ENCODE measurements at places on chromosomes 4 and X.

GRCh38 chrX:150544835-150545770 is 23.3 kb upstream of the MTM1 start:
- DNase-seq: peak; percentile 20

GRCh38 chr4:139972305-139972704 is 181.7 kb downstream of the MAML3 start:
- DNase-seq: no peak

DNA sequence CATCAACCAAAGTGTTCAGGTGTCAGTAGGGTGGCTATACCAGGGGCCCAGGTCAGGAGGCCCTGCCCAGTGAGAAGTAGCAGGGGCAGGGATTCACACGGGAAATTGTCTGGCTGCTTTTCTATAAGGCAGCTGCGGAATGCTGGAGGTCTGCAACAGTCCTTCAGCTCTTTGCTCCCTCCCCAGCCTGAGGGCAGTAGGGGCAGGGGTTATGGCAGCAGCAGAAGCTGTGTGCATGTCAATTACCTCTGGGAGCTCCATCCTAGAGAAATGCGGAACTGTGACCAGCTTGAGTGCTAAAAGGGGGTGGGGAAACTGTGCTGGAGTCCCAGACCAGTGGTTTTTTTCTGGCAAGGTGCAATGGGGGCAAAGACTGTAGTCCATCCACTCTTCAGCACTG is 810.4 kb downstream of the PCDH7 start:
- no peak for DNase-seq

DNA sequence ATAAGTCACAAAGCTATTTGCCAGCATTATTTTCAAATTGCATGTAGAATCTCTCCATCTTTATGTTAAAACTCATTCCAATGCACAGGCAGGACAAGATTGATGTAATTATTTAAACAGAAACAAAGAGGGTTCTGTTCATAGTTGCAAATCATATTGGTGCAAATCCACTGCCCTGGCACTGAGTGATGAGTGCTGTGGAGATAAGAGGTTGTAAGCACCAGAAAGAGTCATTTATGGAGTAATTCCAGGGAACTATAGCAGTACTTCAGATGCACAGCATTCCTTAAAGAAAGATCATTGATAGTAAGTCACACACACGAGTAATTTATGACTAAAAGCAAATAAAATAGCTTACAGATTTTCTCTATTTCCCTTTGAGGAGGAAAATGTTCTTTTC is 337.7 kb upstream of the CTSO start:
- DNase-seq: no peak

DNA sequence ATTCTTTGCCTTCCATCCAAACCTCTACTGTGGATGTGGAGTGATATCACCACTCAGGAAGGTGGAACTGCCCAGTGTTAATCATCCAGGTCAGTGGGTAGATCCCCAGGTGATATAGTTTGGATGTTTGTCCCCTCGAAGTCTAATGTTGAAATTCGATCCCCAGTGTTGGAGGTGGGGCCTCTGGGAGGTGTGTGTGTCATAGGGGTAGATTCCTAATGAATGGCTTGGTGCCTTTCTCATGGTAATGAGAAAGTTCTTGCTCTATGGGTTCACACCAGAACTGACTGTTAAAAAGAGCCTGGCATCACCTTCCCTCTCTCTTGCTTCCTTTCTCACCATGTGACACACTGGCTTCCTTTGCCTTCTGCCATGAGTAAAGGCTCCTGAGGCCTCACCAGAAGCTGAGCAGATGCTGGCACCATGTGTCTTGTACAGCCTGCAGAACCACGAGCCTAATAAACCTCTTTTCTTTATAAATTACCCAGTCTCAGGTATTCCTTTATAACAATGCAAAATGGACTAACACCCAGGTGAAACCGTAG is 6.8 kb upstream of the SOWAHB start:
- DNase-seq: no peak

GRCh38 chr4:10535912-10536311 is 78.7 kb upstream of the ZNF518B start:
- no peak for DNase-seq

DNA sequence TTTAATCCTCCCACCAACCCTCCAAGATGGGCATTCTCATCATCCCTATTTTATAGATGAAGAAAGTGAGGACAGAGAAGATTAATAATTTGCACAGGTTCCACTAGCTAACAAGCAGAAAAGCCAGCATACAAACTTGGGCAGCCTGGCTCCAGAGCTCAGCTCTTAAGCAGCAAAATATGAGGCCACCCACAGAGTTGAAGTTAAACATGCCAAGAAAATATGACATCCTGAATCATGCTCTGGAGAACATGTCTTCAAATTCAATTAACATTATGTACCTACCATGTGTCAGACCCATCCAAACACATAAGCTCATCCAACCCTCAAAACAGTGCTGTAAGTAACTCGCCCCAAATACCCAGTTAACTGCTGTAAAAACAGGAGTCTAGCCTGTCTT is 33.9 kb downstream of the USP46 start:
- no peak for DNase-seq

DNA sequence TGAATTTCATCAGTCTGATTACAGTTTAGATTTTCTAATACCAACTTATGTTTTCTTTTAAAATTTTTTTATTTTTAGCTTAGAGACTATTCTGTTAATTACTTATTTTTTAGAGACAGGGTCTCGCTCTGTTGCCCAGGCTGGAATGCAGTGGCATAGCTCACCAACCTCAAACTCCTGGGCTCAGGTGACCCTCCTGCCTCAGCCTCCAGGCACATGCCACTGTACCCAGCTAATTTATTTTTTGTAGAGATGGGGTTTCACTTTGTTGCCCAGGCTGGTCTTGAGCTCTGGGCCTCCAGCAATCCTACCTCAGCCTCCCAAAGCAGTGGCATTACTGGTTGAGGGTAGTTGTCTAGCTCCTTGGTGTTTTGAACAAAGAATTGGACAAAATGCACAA is 102.0 kb downstream of the KLHL8 start:
- DNase-seq: no peak

GRCh38 chr4:53963336-53963735 is 101.1 kb downstream of the CHIC2 start:
- DNase-seq: no peak

GRCh38 chrX:45172890-45173289 is 27.8 kb downstream of the DIPK2B start:
- DNase-seq: no peak

- DNase-seq: no peak
Observed at GRCh38 chr4:7430368-7430964, 4.3 kb downstream of the PSAPL1 start.

GRCh38 chr4:148961526-148961925 is 519.3 kb upstream of the NR3C2 start:
- DNase-seq: no peak

GRCh38 chr4:24736066-24736465 is 59.3 kb upstream of the SOD3 start:
- no peak for DNase-seq

DNA sequence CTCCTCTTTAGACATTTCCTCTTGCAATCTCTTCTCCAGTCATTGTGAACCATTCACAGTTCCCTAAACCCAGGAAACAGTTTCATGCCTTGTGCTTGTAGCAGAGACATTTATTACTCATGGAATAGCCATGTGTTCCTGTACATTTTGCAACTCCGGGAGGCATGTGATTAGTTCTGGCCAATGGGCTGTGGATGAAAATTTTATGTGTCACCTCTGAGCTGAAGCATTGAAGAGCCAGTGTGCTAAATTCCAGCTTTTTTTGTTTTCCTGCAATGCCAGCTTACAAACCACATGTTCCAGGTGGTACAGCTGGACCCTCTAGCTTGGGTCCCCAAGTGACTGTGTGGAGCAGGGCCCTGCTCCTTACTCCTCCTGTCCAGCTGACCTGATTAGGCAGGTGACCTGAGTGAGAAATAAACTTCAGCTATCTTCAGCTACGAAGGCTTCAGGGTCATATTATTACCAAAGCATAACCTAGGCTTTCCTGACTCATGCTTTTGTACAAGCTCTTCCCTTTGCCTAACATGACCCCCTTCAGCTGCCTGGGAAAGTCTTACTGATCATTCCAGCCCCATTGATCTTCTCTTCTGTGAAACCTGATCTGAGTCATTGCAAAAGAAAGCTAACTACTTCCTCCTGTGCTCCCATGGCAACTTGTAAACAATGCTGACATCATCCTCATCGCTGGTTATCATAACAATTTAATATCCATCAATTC is 200.4 kb downstream of the PTTG2 start:
- DNase-seq: no peak

GRCh38 chr4:3074846-3075651 is 568 bp downstream of the HTT start:
- DNase-seq: peak; percentile 85

DNA sequence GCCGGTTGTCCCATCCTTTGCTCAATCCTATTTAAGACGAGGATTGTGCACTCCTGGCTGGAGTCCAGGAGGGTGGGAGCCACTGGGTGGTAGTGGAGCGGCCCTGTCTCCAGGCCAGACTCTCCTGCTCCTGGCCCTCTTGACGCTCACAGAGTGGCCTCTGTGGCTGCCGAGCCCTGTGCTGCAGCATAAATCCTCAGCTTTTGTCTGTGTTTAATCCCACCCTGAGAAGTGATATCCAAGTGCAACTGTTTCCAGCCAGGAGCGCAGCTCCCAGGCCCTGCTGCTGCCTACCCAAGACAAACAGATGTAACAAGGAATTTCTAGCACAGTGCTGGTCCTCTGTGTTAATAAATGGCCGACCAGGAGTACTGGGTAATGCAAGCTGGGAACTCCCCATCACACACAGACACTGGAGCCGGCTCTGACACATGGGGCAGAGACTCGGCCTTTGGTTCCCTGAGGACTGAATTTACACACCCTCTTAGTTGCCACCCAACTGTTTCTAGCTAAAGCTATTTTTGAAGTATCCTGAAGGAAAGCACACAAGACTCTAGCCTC is 85.3 kb downstream of the GATB start:
- no peak for DNase-seq

DNA sequence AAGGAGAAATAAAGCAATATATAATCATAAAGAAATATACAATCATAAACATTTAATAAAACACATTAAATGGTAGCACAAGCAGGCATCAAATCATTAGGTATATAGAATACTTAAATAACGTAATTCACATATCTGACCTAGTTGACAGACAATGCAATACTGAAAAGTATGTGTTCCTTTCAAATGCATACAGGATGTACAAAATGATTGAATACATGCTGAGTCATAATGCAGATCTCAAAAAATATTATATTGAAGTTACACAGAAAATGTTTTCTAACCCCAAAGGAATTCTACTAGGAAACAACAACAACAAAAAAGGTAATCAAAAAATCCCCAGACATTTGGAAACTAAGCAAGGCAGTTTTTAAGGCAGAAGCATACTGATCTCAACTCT is 1072.0 kb upstream of the INTU start:
- DNase-seq: no peak

DNA sequence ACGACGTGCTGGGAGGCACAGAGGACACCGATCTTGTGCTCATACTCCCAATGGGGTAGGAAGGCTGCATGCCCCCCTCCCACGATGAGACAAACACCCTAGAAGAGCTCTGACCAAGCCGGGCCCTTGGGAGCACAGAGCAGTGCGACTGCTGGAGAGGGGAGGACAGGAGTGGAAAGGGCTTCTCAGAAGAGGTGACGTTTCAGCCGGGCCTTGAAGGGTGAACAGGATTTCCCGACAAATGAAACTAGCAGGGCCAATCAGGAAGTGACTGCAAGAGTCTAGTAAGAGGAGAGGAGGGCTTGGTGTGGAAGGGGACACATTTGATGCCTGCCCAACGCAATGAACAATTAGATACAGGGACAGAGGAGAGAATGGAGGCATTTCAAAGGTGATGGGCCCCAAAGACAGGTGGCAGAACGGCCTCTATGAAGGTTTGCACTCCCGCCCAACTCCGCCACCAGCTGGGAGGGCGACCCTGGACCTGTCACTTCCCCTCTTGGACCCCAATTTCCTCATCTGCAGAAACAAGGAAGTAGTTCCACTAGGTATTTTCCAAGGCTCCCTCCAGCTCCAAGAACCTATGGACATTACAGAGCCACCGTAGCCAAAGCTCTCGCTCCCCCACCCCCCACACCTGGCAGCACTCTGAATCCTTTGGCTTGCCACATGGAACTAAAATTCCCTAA is 3.9 kb downstream of the HCFC1 start:
- DNase-seq: no peak

GRCh38 chr4:171919314-171919713 is 106.1 kb downstream of the GALNTL6 start:
- no peak for DNase-seq

DNA sequence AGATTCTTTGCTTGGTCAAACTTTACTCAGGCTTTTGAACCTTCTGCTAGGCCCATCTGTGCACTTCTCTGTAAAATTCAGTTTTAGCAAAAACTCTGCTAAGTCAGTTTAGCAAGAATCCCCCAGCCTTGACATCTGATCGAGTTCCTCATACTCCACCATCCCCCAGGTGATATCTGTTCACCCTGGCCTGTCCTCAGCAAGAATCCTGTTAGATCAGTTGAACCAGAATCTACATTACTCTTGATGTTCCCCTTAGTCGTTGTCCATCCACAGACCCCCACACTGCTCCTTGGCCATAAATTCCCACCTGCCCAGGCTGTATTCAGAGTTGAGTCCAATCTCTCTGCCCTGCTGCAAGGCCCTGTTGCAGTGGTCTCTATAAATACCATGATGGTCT is 162.6 kb downstream of the ZNF674 start:
- DNase-seq: no peak

- DNase-seq: no peak
Observed at GRCh38 chr4:17029964-17030363, 131.5 kb upstream of the LDB2 start.

DNA sequence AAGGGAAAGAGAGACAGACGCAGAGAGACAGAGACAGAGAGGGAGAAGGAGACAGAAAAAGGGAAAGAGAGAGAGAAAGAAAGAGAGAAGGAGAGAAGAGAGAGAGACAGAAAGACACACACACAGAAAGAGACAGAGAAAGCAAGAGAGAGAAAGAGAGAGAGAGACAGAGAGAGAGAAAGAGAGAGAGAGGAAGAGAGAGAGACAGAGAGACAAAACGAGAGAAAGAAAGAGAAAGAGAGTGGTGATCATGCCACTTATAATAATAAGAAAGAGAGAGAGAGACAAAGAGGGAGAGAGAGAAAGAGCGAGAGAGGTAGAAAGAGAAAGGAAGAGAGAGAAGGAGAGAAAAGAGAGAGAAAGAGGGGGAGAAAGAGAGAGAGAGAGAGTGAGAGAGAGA is 51.4 kb downstream of the SHOX start:
- DNase-seq: no peak

DNA sequence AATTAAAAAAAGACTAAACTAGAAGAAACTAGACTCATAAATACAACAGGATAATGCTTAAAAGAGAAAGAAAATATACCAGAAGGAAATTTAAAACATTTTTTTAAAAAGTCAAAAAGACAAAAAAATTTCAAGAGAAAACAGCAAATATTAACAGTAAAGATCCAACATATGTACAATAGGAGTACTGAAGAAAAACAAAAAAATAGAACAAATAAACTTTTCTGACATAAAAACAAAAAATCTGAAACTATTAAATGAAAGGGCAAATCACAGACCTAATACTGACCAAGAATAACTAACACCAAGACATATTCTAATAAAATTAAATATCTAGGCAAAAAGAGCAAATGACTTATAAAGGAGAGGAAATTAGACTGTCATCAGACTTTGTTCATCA is 11.5 kb downstream of the DNAJB14 start:
- no peak for DNase-seq

GRCh38 chrX:138710866-138711341 is 613 bp downstream of the FGF13 start:
- peak; percentile 13 for DNase-seq
